ENCODE measurements at places on chromosomes 7 and 10.
A peak's percentile ranks its signal among the peaks of the same experiment; 100 is the strongest.

- DNase-seq, result no peak
Observed at GRCh38 chr7:137446025-137446424, 102.5 kb upstream of the PTN start.

- DNase-seq, result no peak
Observed at GRCh38 chr10:11578802-11579255, 32.6 kb downstream of the USP6NL start.

DNA sequence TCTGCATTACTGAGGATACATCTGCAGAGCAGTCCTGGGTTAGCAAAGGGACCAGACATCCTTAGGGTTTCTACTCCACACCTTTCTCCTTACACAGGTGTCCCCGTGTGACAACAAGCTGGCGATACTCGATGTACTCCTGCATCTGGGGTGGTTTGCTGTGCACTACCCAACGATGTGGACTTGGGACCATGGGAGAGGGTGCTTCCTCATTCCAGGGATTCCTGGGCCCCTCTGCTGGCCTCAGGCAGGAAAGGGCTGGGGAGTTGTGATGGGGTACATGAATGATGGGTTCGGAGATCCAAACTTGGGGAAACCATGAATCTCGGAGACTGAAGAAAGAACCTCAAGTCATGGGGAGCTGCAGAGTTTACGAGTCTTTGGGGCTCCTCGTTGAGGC, 179.6 kb upstream of the GALNT17 start:
- DNase-seq, result no peak

DNA sequence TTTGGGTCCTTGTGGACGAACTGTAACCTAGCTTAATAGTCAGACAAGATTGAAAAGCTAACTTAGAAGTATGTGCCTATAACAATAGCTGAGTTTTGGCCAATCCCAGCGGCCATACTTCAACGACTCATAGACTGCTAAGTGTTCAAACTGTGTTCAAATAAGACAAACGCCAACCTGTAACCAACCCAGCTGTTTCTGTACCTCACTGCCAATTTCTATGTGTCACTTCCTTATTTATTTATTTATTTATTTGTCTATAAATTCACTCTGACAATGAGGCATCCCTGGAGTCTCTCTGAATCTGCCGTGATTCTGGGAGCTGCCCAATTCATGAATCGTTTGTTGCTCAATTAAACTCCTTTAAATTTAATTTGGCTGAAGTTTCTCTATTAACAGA, 21.7 kb downstream of the ST8SIA6 start:
- peak; percentile 38 for DNase-seq

- DNase-seq, result peak; percentile 74
Observed at GRCh38 chr10:30583778-30584415, 45.7 kb downstream of the LYZL2 start.
